HFFc6 (cell line): ENCODE measurements at places on chromosomes 1 and 21. TPM values are rescaled to one million over a fixed set of nuclear protein-coding genes. Genes with fewer than 3 reads are reported as not detected.

Gene ERO1B
- total RNA-seq, result 1.7 to 2.8 TPM (median 2.1 TPM) in 3 replicates

Gene GJB4
- not detected in 2 replicates for total RNA-seq

Gene SLC25A34
- 0.20 to 0.68 TPM (median 0.24 TPM) in 3 replicates for total RNA-seq

- H3K27me3 ChIP-seq, result no peaks in the 10 kb centered on the region; the same call in 1 of the 2 replicates
- H3K36me3 ChIP-seq, result no peaks in the 10 kb centered on the region
- DNase-seq, result no peak
These were observed 2119.0 kb downstream of the MRPL39 start for GRCh38 chr21:23488245-23488644.

- H3K4me3 ChIP-seq, result no peak overlapping the region
- peaks cover 10% of the 10 kb centered on the region for H3K36me3 ChIP-seq
- H3K27me3 ChIP-seq, result peaks cover 7% of the 10 kb centered on the region
- peak; percentile 75 for DNase-seq
These were observed 130.3 kb upstream of the DPYD start for GRCh38 chr1:98051065-98051675.
